ENCODE measurements at places on chromosomes 5 and 9.

- no peak for DNase-seq
Measured at GRCh38 chr5:178211095-178212048, 7.0 kb downstream of the HNRNPAB start.

GRCh38 chr5:27571681-27572080 lies 533.3 kb upstream of the CDH9 start:
- DNase-seq, result no peak

GRCh38 chr5:53059281-53059680 lies 50.3 kb downstream of the MOCS2 start:
- DNase-seq, result no peak

- DNase-seq, result peak; percentile 64
Measured at GRCh38 chr5:124596595-124597421, 149.6 kb downstream of the ZNF608 start.

DNA sequence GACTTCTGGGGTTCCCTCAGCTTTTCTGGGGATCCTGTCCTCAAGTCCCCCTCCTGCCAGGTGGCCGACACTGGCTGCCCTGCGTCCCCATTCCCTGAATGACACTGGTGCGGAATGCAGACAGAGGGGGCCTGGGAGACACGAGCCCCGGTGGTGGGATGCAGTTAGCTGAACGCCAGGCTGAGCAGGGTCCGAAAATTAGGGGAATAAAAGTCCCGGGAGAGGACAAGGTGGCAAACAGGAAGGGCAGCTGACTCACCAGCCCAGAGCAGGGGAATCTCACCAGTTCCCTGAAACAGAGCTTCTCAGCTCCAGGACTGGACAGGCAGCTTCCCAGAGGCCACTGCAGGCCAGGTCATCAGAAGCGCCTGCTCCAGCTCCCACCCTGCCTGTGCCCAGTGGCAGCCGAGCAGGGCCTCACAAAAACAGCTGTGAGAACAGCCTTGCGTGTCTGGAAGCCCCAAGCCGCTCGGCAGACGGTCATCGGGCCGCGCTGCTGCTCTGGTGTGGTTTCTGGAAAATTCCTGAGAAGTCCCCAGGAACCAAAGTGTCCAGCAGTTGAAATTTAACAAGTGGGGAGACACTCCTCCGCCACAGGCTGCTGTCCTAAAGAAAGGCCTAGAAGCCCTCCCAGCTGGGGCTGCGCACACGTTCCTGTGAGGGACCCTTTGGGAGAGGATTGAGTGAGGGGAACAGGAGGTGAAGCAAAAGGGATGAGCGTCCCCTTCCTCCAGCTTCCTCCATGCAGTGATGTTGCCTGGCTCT lies 47.6 kb upstream of the EXOC3 start:
- DNase-seq, result peak; percentile 93

- DNase-seq, result no peak
Measured at GRCh38 chr9:99101271-99101670, 3.6 kb upstream of the TGFBR1 start.
